ENCODE measurements at places on chromosomes 3 and 15.

- peak; percentile 52 for DNase-seq
Measured at GRCh38 chr3:177904621-177905020, 631.6 kb upstream of the KCNMB2 start.

- DNase-seq, result peak; percentile 86
Measured at GRCh38 chr3:71495708-71496472, 87.6 kb downstream of the FOXP1 start.

DNA sequence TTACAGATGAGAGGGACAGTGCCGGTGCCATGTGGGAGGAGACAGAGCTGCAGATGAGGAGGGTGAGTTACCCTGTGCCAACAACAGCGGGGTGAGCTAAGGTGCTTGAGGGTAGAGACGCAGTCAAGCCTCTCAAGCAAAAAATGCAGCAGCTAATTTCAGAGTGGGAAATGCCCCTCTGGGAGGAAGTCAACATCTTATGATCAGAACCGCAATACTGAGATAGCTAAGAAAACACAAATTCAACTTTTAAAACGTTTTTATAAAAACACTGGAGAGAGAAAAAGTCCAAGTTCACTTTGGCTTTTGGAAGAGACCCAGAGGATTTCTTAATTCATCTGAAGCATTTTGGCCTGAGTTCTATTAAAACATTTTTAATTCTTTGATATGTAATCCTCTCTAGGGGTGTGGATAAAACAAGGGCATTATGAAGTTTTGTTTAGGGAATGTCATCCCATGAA lies 319.2 kb downstream of the SLC9A9 start:
- no peak for DNase-seq

DNA sequence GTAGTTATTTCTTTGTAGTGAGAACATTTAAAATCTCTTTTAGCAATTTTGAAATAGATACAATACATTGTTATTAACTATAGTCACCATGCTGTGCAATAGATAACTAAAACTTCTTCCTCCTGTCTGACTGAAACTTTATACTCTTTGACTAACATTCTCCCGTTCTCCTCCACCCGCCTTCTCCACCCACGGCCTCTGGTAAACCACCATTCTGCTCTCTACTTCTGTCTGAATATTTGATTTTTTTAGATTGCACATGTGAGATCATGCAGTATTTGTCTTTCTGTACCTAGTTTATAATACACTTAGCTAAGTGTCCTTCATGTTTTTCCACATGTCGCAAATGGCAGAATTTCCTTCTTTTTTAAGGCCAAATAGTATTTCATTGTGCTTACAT lies 72.8 kb upstream of the RBM5 start:
- no peak for DNase-seq

GRCh38 chr3:197186887-197187588 lies 111.4 kb downstream of the DLG1 start:
- peak; percentile 59 for DNase-seq

DNA sequence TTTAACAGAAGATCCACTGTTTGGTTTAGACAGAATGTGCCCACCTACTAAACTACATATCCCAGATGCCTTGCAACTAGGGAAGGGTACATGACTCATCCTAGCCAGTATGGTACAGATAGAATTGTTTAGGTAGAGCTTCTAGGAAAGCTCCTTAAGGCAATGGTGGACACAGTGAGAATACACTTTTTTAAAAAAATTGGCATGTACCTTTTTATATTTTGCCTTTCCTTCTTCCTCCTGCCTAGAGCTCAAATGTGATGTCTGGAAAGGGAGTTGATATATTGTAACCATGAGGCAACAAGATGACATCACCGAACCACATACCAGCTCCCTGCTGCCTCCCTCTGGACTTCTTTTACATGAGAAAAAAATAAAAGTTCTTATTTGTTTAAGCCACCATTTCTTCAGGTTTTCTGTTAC lies 14.4 kb upstream of the C3orf80 start:
- peak; percentile 68 for DNase-seq

- DNase-seq, result peak; percentile 56
Measured at GRCh38 chr3:46895204-46895660, 17.7 kb downstream of the PTH1R start.

DNA sequence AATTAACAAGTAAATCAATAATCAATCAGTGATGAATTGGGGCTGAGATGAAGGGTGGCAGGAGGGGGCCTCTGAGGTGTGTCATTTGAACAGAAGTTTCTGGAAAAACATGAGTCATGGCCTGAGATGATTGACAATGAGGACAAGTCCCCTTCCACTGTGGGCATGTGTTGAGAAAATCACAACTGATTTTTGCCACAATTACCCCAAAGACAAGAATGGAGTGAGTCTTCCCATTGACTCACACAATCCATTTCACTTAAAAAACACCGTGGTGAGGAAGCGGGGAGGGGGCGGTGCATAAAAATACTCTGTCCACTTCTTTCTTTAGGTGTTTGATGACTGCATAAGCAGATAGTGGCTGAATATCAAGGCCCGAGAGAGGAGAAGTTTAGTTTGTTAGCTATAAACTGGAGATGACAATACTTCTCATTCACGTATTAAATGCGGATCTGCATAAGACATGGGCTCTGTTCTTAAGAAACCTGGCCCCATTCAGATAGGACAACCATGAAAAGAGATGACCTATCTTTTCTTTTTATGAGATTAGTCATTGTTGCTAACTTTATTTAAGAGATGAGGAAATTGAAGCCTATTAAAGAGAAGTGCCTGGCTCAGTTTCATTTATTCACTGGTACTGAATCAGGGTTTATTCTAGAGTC lies 34.7 kb downstream of the SHC4 start:
- DNase-seq, result no peak

DNA sequence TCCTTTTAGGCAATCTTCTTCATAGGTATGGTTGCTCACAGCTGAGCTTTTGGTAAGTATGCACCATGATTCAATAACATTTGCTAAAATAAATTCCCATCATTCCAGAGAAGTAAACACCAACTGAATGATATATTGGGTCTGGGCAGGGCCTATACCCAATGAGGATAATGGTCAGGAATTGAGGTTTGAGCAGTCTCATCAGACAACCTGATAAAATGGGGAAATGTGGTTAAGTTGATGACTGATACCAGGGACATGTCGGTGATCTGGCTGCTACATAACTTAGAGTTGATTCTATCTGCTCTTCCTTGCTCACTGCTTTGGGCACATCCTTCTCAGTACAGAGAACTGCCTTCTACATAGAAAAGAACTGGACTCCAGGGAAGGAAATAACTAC lies 92.9 kb downstream of the GPR156 start:
- peak; percentile 60 for DNase-seq

- DNase-seq, result no peak
Measured at GRCh38 chr3:156383441-156384025, 171.4 kb downstream of the SSR3 start.

GRCh38 chr3:24191801-24192403 lies 246.8 kb downstream of the NR1D2 start:
- no peak for DNase-seq

- no peak for DNase-seq
Measured at GRCh38 chr3:66592016-66592761, 91.4 kb upstream of the LRIG1 start.

DNA sequence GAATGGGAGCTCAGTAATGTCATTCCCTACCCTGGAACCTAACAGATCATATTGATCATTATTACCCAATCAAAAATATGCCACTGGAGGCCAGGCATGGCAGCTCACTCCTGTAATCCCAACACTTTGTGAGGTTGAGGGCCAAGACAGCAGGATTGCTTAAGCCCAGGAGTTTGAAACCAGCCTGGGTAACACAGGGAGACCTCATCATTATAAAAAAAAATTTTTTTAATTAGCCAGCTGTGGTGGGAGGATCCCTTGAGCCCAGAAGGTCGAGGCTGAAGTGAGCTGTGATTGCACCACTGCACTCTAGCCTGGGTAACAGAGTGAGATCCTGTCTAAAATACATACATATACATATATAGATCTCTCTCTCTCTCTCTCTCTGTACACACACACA lies 10.2 kb downstream of the IGDCC4 start:
- DNase-seq, result no peak

GRCh38 chr3:88678747-88679146 lies 428.7 kb upstream of the EPHA3 start:
- DNase-seq, result no peak

DNA sequence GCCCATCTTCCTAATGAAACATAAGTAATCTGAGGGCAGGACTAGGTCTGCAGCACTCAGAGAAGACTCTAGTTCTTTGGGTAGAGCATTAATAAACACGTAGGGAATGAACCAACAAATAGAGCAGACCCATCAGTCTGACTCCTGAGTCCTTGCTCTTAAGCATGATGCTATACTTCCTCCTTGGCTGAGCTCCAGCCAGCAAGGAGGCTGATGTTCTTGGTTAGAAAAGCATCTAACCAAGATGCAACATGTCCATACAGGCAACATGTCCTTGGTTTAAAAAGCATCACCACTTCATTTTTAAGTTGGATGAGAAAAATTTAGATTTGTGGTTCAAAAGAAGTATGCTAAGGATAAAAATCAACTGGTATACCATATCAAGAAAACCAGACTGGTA lies 8.5 kb upstream of the MYH15 start:
- no peak for DNase-seq

DNA sequence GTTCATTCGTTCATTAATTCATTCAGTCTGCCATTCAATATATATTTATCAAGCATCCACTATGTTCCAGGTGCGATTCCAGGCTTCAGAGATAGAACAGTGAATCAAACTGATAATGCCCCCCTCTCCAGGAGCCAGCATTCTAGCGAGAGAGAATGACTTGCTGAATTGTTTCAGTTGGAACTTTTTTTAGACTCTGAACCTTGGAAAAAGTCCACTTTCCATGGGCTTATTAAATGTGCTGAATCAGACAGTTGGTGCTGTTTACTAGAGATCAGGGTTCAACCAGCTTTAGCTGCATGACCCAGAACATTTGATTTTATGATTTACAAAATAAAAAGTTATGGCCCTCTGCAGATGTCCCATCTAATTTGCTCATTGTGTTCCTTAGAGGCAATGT lies 213.2 kb downstream of the THSD4 start:
- DNase-seq, result no peak

GRCh38 chr3:54426381-54426780 lies 304.0 kb downstream of the CACNA2D3 start:
- DNase-seq, result no peak

DNA sequence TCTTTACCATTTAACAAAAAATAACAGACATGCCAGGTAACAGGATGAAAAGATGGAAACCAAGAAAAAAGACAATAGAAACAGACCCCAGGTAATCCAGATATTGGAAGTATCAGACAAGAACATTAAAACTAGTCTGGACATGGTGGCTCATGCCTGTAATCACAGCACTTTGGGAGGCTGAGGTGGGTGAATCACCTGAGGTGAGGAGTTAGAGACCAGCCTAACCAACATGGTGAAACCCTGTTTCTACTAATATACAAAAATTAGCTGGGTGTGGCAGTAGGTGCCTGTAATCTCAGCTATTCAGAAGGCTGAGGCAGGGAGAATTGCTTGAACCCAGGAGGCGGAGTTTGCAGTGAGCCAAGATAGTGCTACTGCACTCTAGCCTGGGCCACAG lies 40.6 kb downstream of the ACAD9 start:
- no peak for DNase-seq

DNA sequence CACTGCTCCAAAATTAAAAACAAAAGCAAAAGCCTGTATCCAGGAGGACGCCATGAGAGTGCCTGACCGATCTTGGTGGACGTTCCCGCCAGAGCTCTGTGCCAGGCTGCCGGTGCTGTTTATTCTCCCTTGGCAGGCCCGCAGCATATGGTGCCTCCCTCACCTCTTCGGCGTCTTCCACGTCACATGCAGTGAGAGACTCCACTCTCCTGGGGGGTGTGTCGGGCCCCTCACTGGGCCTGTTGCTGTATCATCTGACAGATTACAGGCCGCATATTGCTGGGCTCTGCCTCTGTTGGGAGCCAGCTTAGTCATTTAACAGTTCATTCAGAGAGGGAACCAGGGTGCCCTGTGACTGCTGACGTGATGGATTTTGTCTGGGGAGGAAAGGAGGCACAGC lies 86.4 kb upstream of the ARRDC4 start:
- no peak for DNase-seq

DNA sequence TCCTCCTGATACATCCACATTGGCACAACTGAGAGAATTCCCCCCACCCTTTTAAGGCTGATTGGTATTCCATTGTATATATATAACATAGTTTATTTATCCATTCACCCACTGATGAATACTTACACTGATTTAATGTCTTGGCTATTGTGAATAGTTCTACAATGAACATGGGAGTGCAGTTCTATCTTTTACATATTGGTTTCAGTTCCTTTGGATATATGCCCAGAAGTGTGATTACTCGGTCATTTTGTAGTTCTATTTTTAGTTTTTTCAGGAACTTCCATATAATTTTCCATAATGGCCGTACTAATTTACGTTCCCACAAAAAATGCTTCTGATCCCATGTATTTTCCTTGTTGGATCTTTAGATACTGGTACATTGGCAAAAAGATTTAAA lies 135.3 kb downstream of the FMN1 start:
- no peak for DNase-seq

DNA sequence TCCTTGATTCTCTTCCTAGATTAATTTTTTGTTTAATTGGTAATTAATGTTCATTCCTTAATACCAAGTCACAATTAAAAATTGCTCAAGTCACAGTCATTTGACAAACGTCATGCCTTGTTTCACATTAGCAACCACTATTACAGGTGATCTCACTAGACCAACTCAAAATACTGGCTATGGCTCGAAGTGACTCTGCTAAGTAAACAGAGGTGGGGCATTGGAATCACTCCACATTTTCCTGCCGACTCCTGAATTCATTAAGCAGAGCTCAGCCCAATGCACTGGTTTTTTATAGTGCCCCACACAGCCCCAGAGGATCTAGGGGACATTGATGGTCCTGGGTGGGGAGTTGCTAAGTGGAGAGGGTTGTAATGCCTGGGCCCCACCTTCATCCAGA lies 201.2 kb upstream of the NSMCE3 start:
- no peak for DNase-seq

- no peak for DNase-seq
Measured at GRCh38 chr3:107633327-107634098, 110.8 kb downstream of the BBX start.

- DNase-seq, result no peak
Measured at GRCh38 chr3:119751423-119751822, 30.5 kb upstream of the NR1I2 start.

GRCh38 chr15:60350108-60350507 lies 47.7 kb downstream of the ANXA2 start:
- DNase-seq, result no peak

- DNase-seq, result no peak
Measured at GRCh38 chr15:83431521-83431920, 15.6 kb upstream of the SH3GL3 start.

- DNase-seq, result peak; percentile 10
Measured at GRCh38 chr3:143442814-143443447, 323.4 kb downstream of the CHST2 start.

Measured in AG08395 (cell line).